T-cell (primary cell): ENCODE measurements at places on chromosomes 11 and 22. TPM values are rescaled to one million over a fixed set of nuclear protein-coding genes. Genes with fewer than 3 reads are reported as not detected.

- no peak for DNase-seq
Observed at GRCh38 chr11:67611165-67611564, 4.4 kb downstream of the NDUFV1 start.

GRCh38 chr11:68842427-68843051 lies 823 bp upstream of the CPT1A start:
- no peak for DNase-seq

DNA sequence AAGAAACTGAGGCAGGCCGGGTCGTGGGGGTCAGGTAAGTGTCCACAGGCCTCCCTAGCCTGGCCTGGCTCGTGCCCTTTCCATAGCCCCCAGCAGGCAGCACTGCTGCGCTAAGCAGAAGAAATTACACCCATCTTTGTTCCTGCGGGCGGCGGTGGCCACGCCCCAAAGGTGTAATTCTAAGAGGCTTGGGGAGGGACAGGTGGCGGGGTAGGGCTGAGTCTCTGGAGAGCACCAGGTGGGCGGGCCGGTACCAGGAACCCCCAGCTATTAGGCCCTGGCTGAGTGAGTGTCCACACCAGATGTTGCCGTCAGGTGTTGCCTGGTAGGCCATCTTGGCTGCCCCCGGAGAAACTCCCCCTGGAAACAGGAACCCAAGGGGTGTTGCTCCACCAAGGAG lies 12.3 kb upstream of the ARAP1 start:
- no peak for DNase-seq

DNA sequence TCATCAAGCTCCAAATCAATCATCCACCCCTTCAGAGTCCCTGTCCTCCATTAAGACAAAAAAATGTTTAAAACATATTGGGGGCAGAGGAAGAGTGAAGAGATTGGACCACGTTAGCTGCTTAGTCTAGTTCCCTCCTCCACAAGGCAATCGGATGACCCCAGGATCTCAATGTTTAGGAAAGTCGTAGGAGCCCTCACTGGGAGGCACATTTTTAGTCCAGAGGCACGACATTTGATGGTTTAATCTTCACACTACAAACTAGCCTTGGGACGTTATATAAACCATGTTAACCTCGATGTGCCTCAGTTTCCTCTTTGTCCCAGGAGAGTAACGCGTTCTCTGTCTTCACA lies 588 bp upstream of the FAT3 start:
- DNase-seq = no peak

- DNase-seq = no peak
Observed at GRCh38 chr11:33016654-33017053, 976 bp downstream of the DEPDC7 start.

DNA sequence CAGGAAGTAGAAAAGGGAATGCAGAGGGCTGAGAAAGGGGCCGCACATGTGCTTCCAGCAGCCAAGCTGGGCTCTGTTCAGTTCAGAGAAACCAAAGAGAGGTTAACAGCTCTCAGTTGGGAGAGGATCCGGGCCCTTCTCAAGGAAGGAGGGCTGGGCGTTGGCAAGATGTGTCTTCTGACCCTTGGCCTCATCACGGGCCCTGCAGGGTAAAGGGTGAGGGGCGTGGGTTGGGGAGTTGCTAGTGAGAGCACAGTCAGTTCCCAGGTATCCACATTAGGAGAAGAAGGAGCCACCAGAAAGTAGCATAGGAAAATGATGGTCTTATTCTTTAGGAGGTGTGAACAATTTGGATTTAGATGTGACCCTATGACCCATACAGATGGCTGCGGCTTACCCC lies 73.0 kb downstream of the OSBP2 start:
- no peak for DNase-seq

DNA sequence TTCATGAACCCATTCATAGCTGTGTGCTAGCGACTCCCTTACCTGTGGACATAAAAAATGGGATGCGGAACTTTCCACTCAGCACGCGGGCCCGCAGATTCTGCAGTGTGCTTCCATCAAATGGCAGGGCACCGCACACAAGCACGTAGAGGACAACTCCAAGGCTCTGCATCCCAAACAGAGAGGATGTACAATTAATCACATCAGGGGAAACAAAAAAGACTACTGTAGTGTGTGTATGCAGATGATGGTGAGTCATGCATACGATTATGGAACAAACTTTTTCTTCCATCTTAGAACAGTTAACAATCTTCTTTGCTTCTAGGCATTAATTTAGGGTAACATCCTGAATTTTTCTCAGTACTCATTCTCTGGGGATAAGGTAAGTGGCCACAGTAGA lies 58.8 kb upstream of the APOA1 start:
- no peak for DNase-seq

GRCh38 chr11:46480166-46480726 lies 88.7 kb upstream of the CHRM4 start:
- DNase-seq = no peak

DNA sequence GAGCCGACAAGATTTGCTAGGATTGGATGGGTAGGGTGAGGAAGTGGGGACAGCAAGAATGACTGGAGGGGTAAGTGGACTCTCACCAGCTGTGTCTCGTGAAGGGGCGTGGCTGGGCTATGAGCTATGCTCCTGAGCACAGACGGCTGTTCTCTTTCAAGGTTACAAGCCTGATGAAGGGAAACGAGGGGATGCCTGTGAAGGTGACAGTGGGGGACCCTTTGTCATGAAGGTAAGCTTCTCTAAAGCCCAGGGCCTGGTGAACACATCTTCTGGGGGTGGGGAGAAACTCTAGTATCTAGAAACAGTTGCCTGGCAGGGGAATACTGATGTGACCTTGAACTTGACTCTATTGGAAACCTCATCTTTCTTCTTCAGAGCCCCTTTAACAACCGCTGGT lies 19.9 kb downstream of the F2 start:
- DNase-seq = no peak

GRCh38 chr22:46546466-46547178 lies 9.2 kb upstream of the CELSR1 start:
- DNase-seq = no peak

DNA sequence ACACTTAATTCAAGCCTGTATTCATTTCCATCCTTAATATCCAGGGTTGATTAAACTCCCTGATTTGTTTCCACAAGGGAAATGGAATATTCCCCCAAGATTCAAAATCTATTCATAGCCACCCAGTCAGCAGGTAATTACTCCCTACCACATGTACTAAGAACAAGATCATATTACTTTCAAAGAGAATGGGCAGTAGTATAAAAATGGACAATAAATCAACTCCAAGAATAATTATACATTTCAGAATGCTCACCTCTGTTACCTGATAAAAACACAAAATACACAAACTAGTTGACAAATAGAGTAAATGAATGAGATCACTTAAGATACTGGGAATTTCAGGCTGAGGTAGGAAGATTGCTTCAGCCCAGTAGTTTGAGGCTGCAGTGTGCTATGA lies 8.5 kb upstream of the FEZ1 start:
- DNase-seq = no peak

DNA sequence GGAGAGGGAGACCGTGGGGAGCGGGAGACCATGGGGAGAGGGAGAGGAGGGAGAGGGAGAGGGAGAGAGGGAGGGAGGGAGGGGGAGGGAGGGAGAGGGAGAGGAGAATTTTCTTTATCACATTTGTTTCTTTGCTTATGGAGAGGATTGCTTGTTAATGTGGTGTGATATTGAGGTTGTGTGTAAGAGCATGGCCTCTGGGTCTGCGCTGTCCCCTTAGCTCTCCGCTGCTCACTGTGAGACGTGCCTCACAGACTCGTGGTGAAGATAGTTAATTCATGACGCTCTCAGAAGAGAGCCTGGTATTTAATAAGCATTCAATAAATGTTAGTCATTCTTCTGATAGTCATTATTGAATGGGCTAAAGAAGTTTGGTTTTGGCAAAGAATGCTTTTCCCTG lies 26.2 kb downstream of the PPFIA1 start:
- DNase-seq = no peak

DNA sequence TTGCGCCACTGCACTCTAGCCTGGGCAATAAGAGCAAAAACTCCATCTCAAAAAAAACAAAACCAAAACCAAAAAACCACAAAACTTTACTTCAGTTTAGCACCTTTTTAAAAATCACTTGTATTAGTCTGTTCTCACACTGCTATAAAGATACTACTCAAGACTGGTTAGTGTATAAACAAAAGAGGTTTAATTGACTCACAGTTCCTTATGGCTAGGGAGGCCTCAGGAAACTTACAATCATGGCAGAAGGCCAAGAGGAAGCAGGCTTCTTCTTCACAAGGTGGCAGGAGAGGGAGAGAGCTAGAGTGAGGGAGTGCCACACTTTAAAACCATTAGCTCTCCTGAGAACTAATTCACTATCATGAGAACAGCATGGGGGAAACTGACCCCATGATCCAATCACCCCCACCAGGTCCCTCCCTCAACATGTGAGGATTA lies 261.3 kb downstream of the TMEM135 start:
- DNase-seq = no peak

- DNase-seq = no peak
Observed at GRCh38 chr11:47131136-47131535, 45.5 kb downstream of the ARFGAP2 start.

DNA sequence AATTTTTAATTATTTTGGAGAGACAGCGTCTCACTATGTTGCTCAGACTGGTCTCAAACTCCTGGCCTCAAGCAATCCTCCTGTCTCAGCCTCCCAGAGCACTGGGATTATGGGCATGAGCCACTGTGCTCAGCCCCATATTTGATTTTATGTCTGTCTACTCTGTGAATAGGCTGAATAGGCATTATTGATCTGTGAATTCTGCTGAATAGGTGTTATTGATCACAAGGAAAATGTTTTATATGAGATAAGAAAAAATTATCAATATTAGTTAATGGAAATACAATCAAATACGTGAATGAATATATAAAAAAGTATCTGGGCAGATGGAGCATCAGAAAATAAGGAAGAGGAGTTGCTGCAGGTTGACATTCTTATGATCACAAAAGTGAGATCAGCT lies 483.4 kb upstream of the LARGE1 start:
- no peak for DNase-seq

The OR6Q1 gene
- total RNA-seq = not detected

The OR51B5 gene
- 0.39 TPM for total RNA-seq

The MS4A6A gene
- 0.32 TPM for total RNA-seq

The PHOX2A gene
- total RNA-seq = not detected

The DTX4 gene
- total RNA-seq = 2.1 TPM

The MPPED2 gene
- total RNA-seq = 0.76 TPM

The DDI1 gene
- not detected for total RNA-seq
